ENCODE measurements at places on chromosomes 4 and X. TPM values are rescaled to one million over a fixed set of nuclear protein-coding genes. Genes with fewer than 3 reads are reported as not detected.

DNA sequence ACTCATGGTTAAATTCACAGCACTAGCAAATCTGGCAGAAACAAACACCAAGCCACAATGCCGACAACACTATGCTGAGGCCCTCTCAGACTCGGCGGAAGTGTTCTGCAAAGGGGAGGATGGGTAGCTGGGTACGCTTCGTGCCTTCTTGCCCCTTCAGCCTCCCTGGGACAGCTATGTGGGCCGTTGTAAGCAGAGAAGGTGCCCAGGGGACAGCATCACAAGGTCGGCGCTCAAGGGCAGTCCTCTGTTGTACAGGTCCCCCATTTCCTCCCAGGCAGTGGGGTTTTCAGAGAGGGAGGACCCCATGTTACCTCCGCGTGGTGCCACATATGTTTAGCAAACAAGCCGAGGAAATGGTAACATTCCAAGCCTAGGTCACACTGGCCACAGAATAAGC, 173.6 kb downstream of the AFAP1 start:
- DNase-seq = no peak

The PABPC1L2A gene
- polyA plus RNA-seq = not detected

DNA sequence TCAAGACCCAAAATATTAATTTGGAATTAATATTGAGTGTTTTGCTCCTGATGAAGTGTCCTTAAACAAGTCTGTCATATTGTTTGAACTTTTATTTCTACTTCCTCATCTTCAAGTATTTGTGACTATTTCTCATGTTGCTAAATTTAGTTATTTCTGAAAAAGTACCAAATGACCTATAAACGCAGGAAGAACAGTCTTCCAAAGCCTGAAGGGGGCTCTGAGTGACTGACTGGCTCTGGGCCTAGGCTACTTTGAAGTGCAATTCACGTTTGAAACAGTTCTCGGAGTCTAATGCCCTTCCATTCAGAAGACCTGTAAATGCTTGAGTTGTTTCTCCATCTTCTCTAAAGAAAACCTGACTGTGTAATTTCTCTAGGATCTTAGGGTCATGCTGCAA, 26.5 kb downstream of the GALNT7 start:
- no peak for DNase-seq

DNA sequence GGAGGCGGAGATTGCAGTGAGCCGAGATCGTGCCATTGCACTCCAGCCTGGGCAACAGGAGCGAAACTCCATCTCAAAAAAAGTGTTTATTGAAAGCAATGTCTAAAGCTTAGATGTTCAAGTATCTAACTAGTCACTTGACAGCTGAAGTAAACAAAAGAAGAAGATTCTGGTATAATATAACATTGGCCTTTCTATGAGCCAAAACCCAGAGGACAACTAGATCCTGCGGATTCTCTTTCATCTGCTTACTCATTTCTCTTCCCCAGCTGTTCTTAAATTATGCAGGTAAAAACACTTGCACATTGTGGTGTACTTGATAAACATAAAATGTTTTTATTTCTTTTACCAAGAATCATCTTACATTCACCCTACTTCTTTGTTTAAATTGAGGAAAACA, 24.1 kb upstream of the AREG start:
- DNase-seq = no peak

The LPAR4 gene
- 19.6 TPM for polyA plus RNA-seq

The ZNF141 gene
- 42.7 TPM for polyA plus RNA-seq

DNA sequence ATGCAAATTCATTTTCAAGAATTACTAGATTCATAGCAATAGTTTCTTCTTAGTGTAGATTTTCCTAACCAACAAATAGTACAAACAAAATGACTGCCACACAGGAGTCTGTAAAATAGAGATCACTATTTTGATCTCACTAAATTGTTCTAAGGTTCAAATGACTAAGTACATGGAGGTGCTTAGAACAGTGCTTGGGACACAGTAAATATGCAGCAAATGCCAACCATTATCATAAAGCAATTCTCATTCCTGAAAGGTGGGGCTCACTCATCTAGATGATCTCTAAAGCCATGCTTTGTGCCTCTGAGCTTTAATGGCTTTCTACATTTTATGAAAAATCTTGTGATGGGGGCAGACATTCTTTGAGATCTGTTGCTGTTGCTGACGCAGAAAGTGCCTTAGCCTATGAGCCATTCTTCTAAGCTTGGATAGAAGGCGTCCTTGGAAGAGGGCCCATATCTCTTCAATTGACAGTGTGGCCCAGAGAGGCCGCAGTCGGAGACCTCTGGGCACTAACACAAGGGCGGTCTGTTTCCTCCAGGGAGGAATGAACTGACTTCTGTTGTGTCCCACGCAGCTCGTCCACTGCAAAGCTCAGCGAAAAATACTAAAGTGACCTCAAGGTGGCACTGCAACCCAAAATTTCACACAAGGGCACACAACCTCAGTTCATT, 23.5 kb downstream of the TLR10 start:
- no peak for DNase-seq

The CENPVL1 gene
- 0.25 TPM for polyA plus RNA-seq

DNA sequence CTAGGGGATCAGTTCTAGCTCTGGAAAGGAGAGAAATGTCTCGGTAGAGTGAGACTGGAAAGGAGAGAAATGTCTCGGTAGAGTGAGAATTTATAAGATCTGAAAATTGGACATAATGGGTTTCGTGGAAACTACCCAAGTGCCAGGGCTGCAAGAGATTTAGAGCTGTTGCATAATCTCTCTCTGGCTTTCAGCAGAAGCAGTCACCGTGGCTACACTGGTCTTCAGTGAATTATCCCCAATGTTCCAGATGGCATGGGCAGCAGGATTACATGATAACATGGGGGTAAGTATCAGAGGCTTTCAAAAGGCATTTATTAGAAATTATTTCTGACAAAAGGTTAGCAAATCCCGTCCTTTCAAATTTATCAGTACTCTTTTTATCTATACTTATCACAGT, 435.5 kb downstream of the NKX6-1 start:
- no peak for DNase-seq

The TRPC3 gene
- polyA plus RNA-seq = 1.0 TPM

The CPLX1 gene
- 1.5 TPM for polyA plus RNA-seq

GRCh38 chr4:125780747-125781146, 466.0 kb downstream of the FAT4 start:
- DNase-seq = no peak

The S100G gene
- polyA plus RNA-seq = not detected

The USP51 gene
- 11.5 TPM for polyA plus RNA-seq

- DNase-seq = no peak
Measured at GRCh38 chrX:9352694-9353411, 112.0 kb upstream of the TBL1X start.

- DNase-seq = no peak
Measured at GRCh38 chrX:153063315-153063714, 7.0 kb downstream of the PNMA3 start.

- no peak for DNase-seq
Measured at GRCh38 chrX:41909068-41909467, 14.3 kb downstream of the CASK start.

DNA sequence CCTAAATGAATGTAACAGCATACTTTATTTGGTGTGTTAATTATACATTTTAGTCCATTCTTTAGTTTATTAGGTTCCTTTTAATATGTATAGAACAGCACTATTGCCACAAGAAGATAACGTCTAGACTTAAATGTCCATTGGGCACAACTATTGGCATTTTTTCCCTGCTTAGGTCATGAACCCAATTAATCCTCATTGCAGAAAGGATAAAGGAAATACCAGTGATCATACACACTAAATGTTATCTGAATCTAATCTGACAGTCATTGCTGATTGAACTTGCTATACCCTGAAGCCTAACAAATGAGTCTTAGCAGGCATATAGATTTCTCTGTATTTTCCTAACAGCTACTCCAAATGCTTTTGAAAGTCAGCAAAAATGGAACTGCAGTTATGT, 2250.0 kb upstream of the AGA start:
- no peak for DNase-seq

The CENPE gene
- polyA plus RNA-seq = 12.9 TPM

- no peak for DNase-seq
Measured at GRCh38 chrX:72159769-72160168, 21.8 kb upstream of the PIN4 start.

- DNase-seq = no peak
Measured at GRCh38 chr4:24547979-24548378, 36.4 kb downstream of the DHX15 start.

The RAB41 gene
- polyA plus RNA-seq = 1.0 TPM

DNA sequence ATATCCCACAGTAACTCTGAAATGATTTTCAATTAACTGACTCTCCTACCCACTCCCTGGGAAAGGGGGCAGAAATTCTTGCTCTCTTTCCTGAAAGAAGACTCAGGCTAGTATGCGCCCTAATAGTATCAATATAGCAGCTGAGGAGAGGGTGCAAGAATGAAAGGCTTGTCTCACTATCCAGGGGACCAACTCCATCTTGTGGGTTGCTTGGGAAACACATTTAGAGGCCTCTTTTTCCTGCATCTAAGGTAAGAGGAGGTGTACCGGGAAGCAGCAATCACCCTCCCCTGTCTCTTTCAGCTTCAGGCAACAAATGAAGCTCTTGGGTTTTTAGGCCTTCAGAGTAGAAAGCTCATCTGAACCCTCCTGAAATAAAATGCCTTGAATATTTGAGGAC, 11.3 kb downstream of the TMEM255A start:
- DNase-seq = no peak

The CSAG3 gene
- polyA plus RNA-seq = not detected

The USP17L29 gene
- polyA plus RNA-seq = not detected

The MRFAP1 gene
- polyA plus RNA-seq = 466 TPM

The C4orf51 gene
- not detected for polyA plus RNA-seq

DNA sequence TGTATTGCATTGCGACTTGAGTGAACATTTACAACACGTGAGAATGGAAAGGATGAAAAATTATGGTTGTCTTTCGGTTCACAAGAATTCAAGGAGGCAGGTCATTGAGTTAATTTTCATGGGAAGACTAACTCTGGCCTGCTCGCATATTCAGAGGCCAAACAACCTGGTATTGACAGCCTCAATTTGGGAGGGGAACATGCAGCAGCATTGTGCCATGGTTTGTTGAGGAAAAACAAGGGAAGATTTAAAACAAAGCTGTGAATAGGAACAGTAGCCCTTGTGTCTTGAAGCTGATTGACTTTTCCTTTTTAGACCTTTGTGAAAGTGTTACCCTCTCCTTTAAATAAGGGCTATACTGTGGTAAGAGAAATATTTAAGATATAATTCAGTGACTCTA, 31.9 kb downstream of the FAT4 start:
- DNase-seq = no peak

DNA sequence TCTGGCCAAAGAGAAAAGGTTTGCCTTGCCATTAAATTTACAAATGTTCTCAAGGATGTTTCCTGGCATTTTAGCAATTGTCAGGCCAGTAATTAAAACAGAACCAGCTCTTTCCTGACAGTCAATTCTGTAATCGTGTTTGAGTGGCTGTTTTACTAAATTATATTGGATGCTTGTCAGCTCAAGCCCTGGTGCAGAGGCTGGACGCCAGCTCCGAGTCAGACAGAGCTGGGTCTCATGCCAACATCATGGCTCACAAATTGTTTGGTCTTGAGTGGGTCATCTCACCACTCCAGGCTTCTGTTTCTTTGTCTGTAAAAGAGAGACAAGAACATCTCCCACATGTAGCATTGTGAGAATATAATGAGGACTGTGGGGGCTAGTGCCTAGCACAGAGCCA, 190.3 kb upstream of the PSAPL1 start:
- no peak for DNase-seq

The SPINK2 gene
- not detected for polyA plus RNA-seq

The CDKL2 gene
- polyA plus RNA-seq = 11.9 TPM

DNA sequence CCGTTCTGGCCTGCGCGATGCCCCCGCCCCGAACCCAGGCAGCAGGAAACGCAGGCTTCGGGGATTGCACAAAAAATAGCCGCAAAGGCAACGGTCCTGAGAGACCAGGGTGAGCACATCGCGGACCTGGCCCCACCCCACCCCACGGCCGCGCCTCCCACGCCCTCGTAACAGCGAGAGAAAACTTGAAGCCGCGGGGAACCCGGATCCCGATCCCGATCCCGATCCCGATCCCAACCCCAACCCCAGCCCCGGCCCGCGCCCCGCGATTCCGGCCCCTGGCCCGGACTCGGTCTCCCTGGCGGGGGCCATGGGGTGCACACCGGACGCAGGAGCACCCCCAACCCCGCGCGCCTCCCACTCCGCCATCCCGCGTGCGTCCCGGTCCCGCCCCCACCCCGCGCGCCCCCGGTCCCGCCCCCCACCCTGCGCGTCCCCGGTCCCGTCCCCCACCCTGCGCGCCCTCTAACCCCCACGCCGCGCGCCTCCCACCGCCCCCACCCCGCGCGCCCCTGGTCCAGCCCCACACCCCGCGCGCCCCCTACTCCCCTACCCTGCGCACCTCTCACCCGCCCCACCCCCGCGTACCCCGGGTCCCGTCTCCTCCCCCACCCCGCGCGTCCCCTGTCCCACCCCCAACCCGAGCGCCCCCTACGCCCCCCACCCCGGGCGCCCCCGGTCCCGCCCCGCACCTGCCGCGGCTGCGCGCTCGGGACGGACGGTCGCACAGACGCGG, 29.0 kb downstream of the NOP14 start:
- no peak for DNase-seq

DNA sequence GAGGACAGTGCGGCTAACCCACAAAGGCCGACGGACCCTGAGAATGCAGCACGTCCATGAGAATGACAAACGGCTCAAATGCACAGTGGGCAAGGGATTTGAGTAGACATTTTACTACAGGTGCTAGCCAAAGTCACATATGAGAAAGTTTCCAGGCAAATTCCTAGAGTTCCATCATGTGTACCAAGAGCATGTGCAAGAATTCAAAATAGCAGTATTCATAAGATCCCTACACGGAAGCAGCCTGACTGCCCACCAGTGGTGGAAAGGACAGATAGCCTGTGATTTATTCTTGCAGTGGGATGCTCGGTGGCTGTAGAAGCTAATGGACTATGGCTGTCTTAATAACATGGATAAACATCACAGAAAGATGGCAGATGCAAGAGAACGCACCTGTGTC, 68.0 kb downstream of the RGS12 start:
- no peak for DNase-seq

The SSX4B gene
- polyA plus RNA-seq = not detected

The TENM3 gene
- polyA plus RNA-seq = 14.6 TPM

- DNase-seq = no peak
Measured at GRCh38 chr4:5479518-5480060, 228.8 kb downstream of the EVC2 start.

GRCh38 chr4:80180743-80181142, 16.6 kb upstream of the PRDM8 start:
- no peak for DNase-seq

DNA sequence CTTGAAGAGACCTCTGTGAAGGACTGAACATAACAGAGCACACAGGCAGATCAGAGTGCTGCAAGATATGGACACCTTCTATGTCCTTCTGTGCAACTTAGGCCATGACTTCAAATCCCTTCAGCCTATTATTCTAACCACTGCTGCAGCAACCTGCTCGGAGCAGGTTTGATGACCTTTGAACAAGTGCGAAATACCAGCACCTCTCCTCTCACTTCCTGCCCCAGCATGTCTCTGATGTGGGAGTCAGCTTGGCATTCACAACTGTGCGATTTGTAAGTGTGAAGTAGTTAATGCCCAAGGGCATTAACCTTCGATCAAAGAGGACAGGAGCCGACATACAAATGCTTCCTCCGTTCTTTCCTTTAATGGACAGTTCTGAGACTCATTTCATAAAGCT, 1.6 kb upstream of the EXOC1 start:
- no peak for DNase-seq
